ENCODE measurements at places on chromosomes 2 and 18. TPM values are rescaled to one million over a fixed set of nuclear protein-coding genes. Genes with fewer than 3 reads are reported as not detected.

Gene WDFY1
- 16.4 TPM for total RNA-seq

Gene MTCL1
- total RNA-seq = 16.3 TPM

Gene KIF5C
- 0.73 TPM for total RNA-seq

Gene NHEJ1
- total RNA-seq = 6.7 TPM

Gene C1QL2
- not detected for total RNA-seq

Gene STAT4
- total RNA-seq = 37.8 TPM

Data from cardiac septum (tissue), 1 donor.